ENCODE measurements at places on chromosomes 5 and 9.

GRCh38 chr9:102986425-102986824 is 8.7 kb upstream of the CYLC2 start:
- DNase-seq = no peak

GRCh38 chr9:4386819-4387218 is 87.0 kb upstream of the GLIS3 start:
- no peak for DNase-seq

- DNase-seq = no peak
These were observed 313.8 kb downstream of the FAM170A start for GRCh38 chr5:119943148-119943547.

DNA sequence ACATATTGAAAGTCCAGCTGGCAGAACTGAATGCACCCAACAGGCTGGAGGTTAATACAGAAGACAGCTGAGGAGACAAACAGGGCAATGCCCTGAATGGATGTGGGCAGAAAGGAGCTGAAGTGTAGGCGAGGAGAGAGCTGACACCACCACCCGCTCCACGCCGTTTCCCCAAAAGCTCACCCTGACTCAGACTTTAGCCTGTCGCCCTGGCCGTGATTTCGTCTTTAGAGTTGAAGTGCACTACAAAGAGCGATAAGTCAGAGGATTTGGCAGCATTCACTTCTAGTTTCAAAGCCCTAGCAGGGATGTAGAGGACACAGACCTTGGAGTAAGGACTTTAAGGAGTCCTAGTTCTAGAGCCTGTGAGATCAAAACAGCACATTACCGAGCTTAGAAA is 2.2 kb upstream of the ERAP1 start:
- DNase-seq = no peak

GRCh38 chr5:55149308-55149795 is 10.6 kb upstream of the GPX8 start:
- no peak for DNase-seq

GRCh38 chr9:95268681-95269080 is 48.8 kb downstream of the FANCC start:
- no peak for DNase-seq

DNA sequence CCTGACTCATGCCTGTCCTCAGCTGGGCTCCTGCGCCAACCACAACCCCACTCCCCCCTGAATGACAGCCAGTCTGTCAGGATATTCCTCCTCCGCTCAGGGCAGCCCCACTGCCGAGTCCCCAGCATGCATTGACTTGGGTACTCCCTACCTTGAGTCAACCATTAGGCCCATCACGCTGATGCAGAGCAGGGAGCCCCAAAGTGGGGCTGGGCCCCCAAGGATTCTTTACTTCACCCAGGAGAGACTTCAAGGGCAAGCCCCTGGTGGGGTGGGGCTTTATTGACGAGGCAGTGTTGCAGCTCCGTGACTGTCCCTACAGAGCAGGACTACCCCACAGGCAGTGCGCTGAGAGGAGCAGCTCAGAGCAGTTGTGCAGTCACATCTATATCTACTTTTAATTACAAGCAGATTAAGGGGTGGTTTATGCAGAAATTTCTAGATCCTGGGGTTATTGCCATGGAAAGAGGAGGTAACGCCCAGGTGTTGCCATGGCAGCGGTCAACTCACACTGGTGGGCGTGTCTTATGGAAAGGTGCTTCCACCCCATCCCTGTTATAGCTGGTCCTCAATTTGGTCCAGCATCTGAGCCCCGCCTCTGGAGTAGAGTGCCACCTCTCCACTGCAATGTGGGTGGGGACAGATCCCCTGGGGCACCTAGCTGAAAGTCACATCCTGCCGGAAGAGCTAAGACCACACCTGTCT is 32.1 kb upstream of the FCN1 start:
- DNase-seq = no peak

DNA sequence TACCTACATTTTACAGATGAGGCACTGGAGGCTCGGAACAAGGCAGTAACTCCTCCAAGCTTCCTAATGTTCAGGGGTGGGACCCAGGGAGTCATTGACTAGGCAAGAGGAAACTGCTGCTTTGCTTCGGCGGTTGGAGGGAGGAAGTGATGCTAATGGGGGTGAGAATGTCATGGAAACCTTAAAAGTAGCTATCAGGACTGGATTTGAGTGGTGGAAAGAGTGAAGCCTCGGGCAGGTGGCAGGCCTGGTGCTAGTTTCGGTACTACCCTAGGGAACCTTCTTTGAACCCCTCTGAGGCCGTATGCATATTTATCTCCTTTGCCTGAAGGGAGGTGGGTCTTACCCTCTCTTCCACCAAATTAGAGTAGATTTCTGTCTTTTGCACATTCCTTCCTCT is 1.6 kb downstream of the BSPRY start:
- DNase-seq = no peak

DNA sequence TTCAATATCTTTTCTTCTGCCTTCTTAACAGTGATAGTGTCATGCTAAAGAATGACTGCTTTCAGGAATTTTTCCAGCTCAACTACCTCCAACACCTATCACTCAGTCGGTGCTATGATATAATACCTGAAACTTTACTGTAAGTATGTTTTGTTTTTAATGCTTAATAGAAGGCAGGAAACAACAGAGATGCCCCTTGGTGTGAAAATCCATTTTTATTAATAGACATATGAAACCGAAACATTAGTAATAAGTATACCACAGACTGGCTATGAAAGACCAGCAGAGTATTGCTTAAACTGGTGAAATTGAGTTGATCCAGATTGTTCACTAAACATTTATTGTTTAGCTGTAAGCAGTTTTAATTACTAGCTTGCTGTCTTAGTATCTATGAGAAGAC is 25.2 kb downstream of the SKP2 start:
- no peak for DNase-seq

- no peak for DNase-seq
These were observed 196.6 kb downstream of the PTTG1 start for GRCh38 chr5:160618286-160618685.

DNA sequence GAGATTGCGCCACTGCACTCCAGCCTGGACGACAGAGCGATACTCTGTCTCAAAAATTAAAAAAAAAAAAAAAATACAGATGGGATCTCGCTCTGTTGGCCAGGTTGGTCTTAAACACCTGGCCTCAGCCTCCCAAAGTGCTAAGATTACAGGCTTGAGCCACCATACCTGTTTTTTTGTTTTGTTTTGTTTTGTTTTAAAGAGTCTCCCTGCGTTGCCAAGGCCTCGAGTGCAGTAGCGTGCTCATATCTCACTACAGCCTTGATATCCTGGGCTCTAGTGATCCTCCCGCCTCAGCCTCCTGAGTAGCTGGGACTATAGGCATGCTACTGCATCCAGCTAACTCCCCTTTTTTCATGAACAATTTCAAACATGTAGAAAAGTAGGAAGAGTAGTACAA is 7.2 kb downstream of the ATP6V0E1 start:
- no peak for DNase-seq

GRCh38 chr9:112997236-112997941 is 14.6 kb downstream of the ZNF883 start:
- no peak for DNase-seq

DNA sequence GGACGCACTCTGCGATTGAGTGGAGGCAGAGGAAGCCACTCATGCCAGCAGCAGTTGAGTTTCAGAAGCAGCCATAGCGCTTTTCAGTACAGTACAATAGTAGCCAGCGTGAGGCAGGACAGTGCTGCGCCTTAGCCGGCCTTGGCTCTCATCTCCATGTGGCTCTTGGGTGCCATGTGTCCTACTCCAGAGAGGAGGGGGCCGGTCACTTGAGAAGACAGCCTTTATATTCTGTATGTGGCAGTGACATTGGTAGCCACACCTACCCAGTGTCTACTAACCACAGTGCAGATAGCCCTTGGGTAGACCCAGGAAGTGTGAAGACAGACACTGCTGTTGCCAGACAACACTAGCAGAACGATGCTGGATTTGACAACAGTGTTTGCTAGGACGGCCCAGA is 42.3 kb downstream of the FAM78A start:
- no peak for DNase-seq

DNA sequence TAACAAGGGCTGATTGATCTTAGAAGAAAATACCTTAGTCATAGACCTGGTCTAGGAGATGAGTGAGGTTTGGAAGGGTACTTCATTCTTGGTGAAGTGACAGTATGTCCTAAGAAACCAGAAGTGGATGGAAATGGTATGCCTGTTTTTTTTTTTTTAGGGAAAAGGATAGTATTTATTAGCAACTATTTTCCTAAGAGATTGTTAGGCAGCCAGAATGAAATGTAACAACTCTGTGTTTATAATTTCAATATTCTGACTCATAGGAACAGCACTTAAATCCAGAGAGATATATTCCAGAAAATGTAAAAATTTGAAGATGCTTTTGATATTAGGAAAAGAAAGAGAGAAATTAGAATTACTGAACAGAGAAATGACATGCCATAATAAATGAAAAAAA is 21.2 kb upstream of the ARL14EPL start:
- no peak for DNase-seq

DNA sequence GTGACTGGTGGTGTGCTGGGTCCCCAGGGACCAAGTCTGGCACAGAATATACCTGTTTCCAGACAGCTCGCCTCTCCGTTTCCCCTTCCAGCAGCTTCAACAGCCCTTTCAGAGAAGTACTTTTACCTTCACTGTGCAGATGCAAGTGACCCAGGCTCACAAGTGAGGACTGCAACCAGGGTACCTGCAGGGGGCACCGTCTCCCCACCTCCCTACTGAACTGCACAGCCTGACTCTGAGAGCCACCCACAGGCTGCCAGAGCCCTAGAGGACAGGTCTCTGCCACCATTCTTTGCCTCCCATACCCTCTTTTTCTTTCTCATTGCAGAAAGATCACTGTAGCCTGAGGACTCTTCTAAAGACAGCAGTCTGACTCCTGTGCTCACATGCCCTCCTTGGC is 15.4 kb downstream of the IL9 start:
- DNase-seq = no peak

- DNase-seq = no peak
These were observed 7.2 kb upstream of the SFXN1 start for GRCh38 chr5:175471196-175471595.

DNA sequence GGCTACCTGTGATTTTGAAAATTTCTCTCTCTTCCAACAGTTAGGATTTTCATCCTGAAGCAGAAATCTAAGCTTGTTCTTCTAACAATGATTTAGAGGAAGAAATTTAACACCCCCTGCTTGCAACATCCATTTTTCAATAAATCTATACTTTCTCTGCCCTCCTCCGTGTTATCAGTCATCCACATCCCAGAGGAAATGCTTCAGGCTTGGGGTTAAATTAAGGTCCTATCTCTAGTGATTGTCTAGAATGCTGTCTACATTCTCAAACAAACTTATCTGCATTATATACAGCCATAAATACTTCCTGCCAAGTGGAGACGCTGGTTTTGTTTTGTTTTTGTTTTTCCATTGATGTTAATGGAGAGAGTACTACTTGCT is 371.0 kb downstream of the CSNK1G3 start:
- DNase-seq = no peak

- no peak for DNase-seq
These were observed 1.1 kb upstream of the NOTCH1 start for GRCh38 chr9:136546697-136547501.

DNA sequence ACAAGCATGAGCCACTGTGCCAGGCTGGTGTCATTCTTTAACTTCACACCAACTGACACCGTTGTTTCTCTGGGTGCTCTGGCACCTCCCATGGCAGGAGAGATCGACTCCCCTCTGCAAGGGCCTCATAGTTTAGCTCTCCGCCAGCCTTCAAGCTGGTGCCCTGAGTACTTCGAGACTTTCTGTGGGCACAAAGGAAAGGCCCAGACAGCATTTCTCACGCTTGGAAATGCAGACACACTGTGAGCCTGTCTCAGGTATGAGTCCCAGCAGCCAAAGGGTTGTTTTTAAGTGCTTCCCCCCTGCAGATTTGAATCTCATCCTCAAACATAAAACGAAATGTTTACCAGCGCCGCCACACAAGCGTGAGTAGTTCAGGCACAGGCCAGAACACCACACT is 11.1 kb upstream of the TCF7 start:
- DNase-seq = no peak

- DNase-seq = no peak
These were observed 17.2 kb downstream of the NKX2-5 start for GRCh38 chr5:173217626-173218397.

- DNase-seq = no peak
These were observed 122.3 kb upstream of the RAI14 start for GRCh38 chr5:34533582-34534522.

DNA sequence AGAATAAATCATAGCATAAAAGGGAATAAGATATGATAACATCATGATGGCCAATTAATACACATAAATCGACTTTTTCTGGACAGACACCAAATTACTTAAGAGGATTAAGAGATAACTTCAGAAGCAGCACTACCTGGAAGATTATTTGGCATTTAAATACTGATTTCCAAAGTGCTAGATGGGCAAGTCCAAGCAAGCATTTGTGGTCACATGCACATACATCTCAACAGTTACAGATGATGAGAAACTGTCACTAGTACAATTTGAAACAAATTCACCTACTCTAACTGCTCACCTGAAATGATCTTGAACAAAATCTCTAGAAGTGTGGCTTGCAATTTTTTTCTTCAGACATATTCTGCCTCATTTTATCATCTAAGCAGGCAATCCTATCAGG is 26.8 kb upstream of the RASGEF1C start:
- no peak for DNase-seq

DNA sequence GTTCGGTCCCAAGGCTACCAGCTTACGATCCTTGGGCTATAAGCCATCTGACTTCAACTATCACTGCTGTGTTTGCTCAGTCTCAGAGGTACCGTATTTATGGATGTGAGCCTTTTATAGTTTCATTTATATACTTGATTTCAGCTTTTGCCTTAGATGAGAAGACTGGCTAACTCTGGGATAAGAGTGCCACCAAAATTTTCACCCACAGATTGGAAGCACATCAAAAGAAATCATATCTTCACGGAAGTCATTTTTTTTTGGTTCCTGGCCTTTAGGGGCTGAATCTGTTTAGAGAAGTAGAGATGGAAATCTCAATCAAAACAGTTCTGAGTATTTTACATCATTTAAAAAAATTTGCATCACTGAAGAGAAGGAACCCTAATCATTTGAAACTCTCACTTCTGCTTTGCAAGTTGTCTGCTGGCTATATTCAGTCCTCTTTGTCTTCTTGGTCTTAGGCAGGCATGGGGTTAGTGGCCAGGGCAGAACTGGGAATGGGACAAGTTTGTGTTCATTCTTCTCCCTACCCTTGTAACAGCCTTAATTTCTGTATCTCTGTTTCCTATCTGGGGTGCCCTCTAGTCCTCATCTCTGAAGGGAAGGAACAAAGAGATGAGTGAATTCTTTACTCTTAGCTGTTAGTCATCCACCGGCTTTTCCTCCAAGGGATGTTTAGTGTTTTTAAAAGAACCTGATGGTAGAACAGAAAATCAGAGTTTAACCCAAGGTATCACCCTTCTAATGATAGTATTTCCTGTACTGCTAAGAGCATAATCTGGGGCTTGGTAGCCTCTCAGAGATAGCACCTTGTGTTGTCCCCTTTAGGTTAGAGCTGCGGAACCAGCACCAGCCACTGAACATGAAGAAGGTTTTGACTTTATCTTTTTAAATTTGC is 14.1 kb upstream of the TNFAIP8 start:
- no peak for DNase-seq

GRCh38 chr5:156836846-156837245 is 13.2 kb upstream of the PPP1R2B start:
- no peak for DNase-seq

GRCh38 chr5:129971714-129972113 is 67.4 kb downstream of the CHSY3 start:
- no peak for DNase-seq

Measured in KG1 (cell line).